ENCODE measurements at places on chromosomes 12 and 14. TPM values are rescaled to one million over a fixed set of nuclear protein-coding genes. Genes with fewer than 3 reads are reported as not detected.

GRCh38 chr14:98997526-98998205 is 274.3 kb downstream of the BCL11B start:
- no peaks in the 10 kb centered on the region for H3K36me3 ChIP-seq
- no peak for DNase-seq
- no peak overlapping the region for H3K27ac ChIP-seq

- H3K27ac ChIP-seq = no peak overlapping the region
- no peaks in the 10 kb centered on the region for H3K4me1 ChIP-seq
- no peaks in the 10 kb centered on the region for H3K27me3 ChIP-seq
These were observed 336.7 kb downstream of the GALC start for GRCh38 chr14:87656315-87656714.

The AQP2 gene
- polyA plus RNA-seq = not detected

- H3K4me1 ChIP-seq = peaks cover 17% of the 10 kb centered on the region
- H3K27ac ChIP-seq = no peak overlapping the region
- H3K27me3 ChIP-seq = no peaks in the 10 kb centered on the region
- no peaks in the 10 kb centered on the region for H3K36me3 ChIP-seq
- peak; percentile 44 for DNase-seq
These were observed 164.4 kb downstream of the CAND1 start for GRCh38 chr12:67433385-67434175.

GRCh38 chr14:69441948-69442347 is 42.6 kb upstream of the PLEKHD1 start:
- no peak for DNase-seq
- H3K4me1 ChIP-seq = no peaks in the 10 kb centered on the region
- no peak overlapping the region for H3K4me3 ChIP-seq
- H3K27me3 ChIP-seq = no peaks in the 10 kb centered on the region

The BMAL2 gene
- 0.33 TPM for polyA plus RNA-seq

Measured in B cell (primary cell).